ENCODE measurements at places on chromosomes 3 and 15.

GRCh38 chr3:155304394-155304793 is 10.9 kb upstream of the STRIT1 start:
- DNase-seq, result no peak

DNA sequence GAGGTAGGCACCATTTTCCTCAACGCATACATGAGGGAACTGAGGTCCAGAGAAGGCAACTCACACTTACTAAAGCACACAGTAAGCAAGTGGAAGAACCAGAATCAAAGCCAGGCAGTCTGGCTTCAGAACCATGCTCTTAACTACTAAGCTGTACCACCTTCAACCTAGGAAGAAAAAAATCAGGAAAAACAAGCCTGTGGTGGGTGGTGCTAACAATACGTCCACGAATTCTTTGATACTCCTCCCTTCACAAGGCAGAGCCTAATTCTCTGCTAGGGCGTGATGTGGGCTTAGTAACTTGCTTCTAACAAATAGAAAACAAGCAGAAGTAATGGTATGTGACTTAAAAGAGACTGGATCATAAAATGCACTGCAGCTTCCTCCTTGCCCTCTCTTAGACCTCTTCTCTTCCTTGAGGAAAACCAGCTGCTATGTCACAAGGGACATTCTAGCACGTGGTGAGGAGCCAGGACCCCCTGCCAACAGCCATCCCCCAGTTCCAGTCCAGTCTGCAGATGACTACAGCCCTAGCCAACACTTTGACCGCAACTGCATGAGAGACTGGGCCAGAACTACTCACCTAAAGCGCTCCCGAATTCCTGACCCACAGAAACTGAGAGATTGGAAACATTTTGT is 36.9 kb downstream of the HACD2 start:
- DNase-seq, result no peak

- DNase-seq, result no peak
Measured at GRCh38 chr15:36278219-36278618, 301.2 kb upstream of the CDIN1 start.

- DNase-seq, result no peak
Measured at GRCh38 chr3:38022896-38023709, 6.3 kb downstream of the PLCD1 start.

- DNase-seq, result no peak
Measured at GRCh38 chr15:48968066-48968465, 4.3 kb upstream of the SHC4 start.

GRCh38 chr3:167851749-167852148 is 116.2 kb downstream of the SERPINI1 start:
- no peak for DNase-seq

DNA sequence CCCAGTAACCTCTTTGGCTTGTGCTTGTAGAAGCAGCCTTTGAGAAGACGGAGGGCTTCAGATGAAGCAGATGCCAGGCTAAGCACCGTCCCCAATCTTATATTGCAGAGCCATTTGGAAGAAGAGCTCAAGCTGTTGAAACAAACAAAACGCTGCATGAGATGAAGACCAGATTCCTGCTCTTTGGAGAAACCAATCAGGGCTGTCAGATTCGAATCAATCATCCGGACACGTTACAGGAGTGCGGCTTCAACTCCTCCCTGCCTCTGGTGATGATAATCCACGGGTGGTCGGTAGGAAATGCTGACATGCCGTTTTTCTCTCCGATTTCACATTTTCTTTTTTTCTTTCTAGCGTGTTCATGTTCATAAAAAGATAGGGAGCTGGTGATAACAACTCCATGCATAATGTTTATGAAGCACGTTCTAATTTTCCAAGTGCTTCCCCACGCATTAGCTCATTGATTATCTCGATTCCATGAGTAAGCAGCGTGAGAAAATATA is 106.5 kb downstream of the LIPC start:
- DNase-seq, result no peak

- DNase-seq, result no peak
Measured at GRCh38 chr3:184827572-184827971, 15.6 kb downstream of the VPS8 start.

- DNase-seq, result no peak
Measured at GRCh38 chr15:93929375-93930094, 301.8 kb upstream of the MCTP2 start.

DNA sequence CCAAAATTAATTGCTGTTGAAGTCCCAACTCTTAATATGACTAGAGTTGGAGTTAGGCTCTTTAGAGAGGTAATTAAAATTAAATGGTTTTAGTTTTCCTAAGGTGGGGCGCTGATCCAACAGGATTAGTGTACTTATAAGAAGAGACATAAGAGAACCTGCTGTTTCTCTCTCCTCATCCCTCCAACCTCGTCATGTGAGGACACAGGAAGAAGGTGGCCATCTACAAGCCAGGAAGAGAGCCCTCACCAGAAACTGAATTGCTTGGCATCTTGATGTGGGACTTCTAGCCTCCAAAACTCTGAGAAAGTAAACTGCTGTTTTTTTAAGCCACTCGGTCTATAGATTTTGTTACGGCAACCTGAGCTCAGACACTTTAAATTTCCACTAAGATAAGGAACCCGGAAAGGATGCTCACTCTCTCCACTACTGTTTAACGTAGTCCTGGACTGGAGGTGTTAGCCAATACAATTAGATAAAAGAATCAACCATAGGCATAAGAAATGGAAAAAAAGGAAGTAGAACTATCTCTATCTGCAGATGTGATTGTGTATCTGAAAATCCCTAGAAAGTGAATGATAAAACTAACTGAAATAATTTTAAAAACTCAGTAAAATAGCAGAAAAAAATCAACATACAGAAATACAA is 26.8 kb downstream of the DCBLD2 start:
- DNase-seq, result no peak

DNA sequence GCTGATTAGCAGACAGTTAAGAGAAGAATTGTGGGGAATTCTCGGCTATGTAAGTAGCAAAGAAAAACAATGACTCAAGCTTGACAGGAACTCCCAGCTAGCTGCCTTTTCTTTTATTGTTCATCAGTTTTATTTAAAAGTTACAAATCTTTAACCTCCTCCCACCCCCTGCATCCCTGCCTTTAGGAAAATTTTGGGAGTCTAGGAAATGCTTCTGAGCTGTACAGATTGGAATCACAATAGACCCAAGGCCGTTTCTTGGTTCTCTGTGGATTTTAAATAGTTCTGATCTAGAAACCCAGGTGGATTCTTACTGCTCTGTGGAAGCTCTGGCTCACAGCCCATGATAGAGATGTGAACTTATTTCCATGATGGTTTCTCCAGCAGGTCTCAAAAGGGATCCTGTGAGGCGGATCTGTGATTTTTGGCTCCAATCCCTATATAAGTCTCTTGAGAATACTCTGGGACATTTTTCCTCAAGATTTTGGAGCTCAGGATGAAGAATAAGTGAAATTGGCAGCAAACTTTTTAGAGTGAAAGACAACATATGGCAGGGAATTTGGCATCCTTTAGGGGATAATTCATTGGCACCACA is 312.3 kb downstream of the EPHA3 start:
- no peak for DNase-seq

- no peak for DNase-seq
Measured at GRCh38 chr3:157122116-157122515, 37.8 kb downstream of the CCNL1 start.

DNA sequence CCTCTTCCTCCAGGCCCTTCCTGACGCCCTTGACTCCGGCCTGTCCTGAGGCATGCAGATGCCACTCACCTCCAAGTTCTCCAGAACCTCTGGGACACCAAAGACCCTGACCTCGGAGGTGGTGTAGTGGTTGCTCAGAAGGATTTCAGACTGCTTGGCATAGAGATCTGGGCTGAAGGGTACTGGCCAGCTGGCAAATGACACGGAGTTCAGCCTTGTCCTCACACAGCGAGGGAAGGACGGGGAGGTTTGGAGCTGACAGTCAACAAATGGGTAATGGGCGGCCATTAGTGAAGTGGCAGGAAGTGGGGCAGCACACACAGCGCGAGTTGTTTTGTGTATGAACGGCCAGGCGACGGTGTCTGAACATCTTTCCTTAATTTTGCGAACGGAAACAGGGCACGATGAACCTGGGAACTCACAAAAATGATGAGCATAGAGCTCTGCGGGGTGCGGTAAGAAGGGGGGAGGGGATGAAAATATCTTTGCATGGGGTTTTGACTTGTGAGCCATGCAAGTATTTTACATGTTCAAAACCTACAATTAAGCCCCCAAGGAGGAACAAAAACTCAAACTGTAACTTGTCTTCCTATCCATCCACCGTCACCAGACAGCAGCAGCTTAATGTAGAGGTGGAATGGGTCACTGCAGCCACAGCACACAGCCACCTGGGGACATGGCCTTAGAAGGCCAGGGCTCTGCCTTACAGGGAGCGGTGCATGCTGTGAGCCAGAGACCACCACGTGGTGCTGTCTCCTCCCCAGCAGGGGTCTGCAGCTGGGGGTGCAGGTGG is 43.6 kb upstream of the RPL32 start:
- DNase-seq, result no peak

DNA sequence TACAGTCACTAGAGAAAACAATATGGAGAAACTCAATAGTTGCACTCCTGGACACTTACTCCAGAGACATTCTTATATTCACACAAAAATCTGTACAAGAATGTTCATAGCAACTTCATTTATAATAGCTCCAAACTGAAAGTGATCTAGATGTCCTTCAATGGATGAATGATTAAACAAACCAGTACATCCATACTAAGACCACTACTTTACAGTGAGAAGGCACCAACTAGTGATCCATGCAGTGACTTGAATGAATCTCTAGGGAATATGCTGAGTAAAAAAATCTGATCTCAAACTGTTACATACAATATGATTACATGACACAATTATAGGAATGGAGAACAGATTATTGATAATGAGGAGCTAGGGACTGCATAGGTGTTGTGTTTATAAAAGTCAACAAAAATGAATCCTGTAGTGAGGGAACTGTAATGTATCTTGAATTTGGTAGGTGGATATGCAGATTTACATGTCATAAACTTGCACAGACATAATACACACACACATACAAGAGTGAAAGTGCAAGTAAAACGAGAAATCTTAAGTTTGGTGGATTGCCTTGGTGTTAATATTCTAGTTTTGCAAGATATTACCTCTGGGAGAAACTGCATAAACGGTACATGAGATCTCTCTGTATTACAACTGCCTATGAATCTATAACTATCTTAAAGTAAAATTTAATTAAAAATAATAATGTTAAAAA is 85.7 kb downstream of the SPATA16 start:
- DNase-seq, result no peak

- DNase-seq, result no peak
Measured at GRCh38 chr3:64900617-64901521, 213.1 kb upstream of the ADAMTS9 start.

- no peak for DNase-seq
Measured at GRCh38 chr15:52016316-52016715, 2.7 kb upstream of the MAPK6 start.

GRCh38 chr3:112253301-112253971 is 40.6 kb downstream of the SLC9C1 start:
- DNase-seq, result no peak

DNA sequence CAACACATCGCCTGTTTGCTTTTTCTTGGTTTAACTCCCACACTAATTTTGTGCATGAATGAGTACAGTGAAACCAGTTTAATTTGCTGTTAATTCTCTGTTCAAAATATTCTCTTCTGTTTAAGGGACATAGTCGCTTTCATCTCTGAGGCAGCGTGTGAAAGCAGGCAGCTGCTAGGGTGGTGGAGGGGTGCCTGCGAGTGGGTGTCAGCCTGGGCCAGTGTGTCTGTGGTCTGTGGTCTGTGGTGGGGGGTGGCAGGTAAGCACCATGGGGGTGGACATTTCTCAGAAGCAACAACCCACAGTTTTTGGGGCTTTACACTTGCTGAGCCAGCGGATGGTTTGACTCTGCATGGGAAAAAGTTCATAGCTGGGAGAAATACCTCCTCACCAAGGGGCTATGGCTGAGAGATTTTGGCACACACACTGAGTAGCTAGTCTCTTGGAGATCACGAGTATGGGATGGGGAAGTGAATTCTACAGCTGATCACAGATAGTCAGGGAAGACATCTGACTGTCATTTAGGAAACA is 109.2 kb downstream of the EPHB1 start:
- DNase-seq, result no peak

- no peak for DNase-seq
Measured at GRCh38 chr3:154684021-154684420, 254.0 kb upstream of the GPR149 start.

GRCh38 chr15:62940093-62940754 is 102.3 kb upstream of the TPM1 start:
- DNase-seq, result no peak

DNA sequence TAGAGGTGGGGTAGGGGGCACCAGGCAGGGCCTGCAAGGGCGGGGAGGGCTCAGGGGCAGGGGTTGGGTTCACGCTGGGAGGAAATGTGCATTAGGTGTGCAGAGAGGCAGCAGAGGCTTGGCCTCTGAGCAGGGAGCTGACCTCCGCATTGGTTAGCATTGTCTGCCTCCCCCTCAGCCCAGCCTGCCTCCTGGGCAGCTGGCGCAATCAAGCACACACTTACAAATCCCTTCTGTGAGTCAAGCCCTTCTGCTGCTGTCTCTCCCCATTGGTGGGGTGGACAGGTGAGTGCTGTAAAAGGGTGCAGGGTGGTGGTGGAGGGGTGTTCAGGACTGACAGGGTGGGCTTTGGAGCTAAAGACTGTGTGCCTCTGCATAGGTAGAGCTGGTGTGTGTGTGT is 9.3 kb downstream of the LOXL1 start:
- DNase-seq, result no peak

DNA sequence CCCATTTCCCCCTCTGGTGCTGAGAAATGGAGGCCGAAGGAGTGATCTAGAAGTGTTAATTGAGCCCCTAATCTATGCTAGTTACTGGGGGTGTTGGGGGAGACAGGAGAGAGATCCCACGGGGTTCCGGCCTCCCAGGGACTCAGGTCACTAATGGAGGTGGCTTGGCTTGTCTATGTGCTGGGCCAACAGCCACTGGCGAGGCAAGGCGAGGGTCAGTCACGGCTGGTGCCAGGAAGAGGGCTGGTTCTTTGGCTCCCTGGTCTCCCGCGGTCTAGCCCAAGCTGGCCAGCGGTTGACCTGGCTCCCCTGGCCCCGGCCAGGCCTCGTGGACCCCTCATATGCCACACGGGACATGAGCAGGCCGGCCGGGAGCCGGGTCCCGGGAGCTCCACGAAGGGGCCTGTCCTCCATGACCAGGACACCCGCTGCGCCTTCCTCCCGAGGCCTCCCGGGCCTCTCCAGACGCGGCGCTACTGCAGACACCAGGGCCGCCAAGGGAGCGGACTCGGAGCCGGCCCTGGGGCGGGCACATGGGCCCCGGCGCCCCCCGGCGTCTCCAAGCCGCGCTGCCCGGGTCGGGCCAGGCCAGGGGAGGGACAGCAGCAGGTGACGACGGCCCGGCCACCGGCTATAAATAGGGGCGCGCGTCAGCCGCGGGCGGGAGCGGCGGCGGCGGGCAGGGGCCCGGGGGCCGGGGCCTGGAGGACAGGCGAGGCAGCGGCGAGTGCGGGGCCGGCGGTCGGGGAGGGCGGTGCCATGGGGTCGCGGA is at the start of gene ALPK3:
ALPK3 (plus strand) TSS at position 663 of the 772 bp plus-strand sequence; CDS start at position 760, 97 bp downstream.
- no peak for DNase-seq

GRCh38 chr3:9770276-9770812 is 597 bp upstream of the CAMK1 start:
- DNase-seq, result no peak

DNA sequence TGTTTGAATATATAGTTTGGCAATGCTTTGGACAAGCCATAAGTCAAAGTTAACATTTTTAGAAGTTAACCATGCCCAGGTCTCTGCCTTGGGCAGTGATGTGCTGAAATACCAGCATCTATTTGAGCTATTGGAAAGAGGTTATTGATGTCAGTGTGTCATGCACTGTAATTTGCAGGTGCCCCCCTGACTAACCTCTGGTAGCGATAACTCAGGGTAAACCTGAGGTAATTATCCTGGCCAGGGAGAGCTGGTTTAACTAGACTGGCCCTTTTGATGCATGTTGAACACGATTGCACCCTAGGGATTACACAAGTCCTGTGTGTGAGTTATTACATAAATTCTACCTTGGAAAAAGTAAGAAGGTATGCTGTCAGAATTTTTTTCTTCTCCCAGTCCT is 455.8 kb upstream of the WNT5A start:
- DNase-seq, result no peak

Data from CD4-positive, alpha-beta T cell treated with Interleukin-10 for 1 hour (primary cell).